Effector CD8-positive, alpha-beta T cell (primary cell): ENCODE measurements at places on chromosomes 4 and X.

DNA sequence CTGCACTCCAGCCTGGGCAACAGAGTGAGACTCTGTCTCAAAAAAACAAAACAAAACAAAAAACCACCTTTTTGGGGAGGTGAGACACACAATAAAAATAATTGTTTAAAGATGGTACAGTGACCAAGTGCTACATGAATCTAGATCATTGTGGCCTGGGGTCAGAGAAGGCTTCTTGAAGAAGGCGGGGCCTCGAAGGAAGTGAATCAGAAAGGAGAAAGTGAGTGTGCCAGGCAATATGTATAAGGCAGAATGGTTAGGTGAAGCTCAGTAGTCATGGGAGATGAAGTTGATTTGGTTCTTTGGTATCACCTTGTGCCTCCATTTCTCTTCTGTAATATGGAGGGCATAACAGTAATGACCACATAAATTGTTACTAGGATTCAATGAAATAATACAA, 58.9 kb downstream of the DOCK11 start:
- no peak for DNase-seq

GRCh38 chr4:171524903-171525302, 288.3 kb upstream of the GALNTL6 start:
- no peak for DNase-seq

- DNase-seq: no peak
These were observed 425.8 kb upstream of the PABPC4L start for GRCh38 chr4:134627366-134627765.

- DNase-seq: no peak
These were observed 239.7 kb upstream of the NOCT start for GRCh38 chr4:138775890-138776289.

DNA sequence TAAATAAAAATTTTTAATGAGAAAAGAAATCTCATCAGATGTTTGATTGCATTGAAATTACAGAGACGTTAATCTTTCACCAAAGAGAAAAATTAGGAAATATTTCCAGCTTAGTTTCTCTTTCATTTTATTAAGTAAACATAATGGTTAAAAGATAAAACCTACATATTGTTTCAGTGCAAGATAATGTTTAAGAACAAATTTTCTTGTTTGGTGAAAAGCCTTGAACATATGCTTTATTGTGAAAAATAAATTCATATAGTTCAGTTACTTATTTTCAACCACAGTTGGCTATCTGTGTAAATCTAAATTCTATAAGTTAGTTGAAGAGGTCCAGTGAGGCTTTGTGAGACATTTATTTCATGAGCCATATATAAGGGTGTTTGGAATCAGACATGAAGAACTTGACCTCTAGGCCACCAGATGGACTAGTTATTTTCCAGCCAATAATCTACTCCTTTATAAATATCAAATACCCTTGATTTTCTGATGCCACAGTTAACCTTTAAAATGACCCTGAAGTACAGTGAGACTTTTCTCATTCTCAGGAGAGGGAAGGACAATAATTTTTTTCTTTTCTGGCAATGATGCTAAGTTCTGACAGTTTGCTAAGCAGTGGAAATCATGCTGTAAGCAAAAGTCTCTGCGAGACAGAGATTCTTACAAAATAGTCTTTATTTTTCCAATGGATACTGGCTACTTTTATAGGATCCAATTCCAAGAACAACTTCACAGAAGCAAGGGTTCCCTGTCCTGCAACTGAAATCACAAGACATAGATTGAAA, 2.5 kb downstream of the ARSJ start:
- no peak for DNase-seq
